ENCODE measurements at places on chromosomes 3 and 15. TPM values are rescaled to one million over a fixed set of nuclear protein-coding genes. Genes with fewer than 3 reads are reported as not detected.

The SLC25A26 gene
- 17.1 TPM for total RNA-seq

The CLN6 gene
- total RNA-seq = 80.0 TPM

The CEP152 gene
- total RNA-seq = 4.4 TPM

The TIMP4 gene
- total RNA-seq = 10.8 TPM

The BSN gene
- 0.08 TPM for total RNA-seq

The ANKRD34C gene
- total RNA-seq = not detected

The ZNF774 gene
- total RNA-seq = 1.3 TPM

The HTR3E gene
- not detected for total RNA-seq

The STRIT1 gene
- not detected for total RNA-seq

The GOLGA8J gene
- not detected for total RNA-seq

The ATP13A4 gene
- not detected for total RNA-seq

The CD80 gene
- total RNA-seq = not detected

The CCR8 gene
- not detected for total RNA-seq

The ATP13A5 gene
- total RNA-seq = not detected

The CTDSPL gene
- 10.2 TPM for total RNA-seq

The TTLL13 gene
- total RNA-seq = 0.14 TPM

The HTD2 gene
- 6.6 TPM for total RNA-seq

The TMOD2 gene
- total RNA-seq = 2.0 TPM

The TM4SF4 gene
- total RNA-seq = 40.4 TPM

The PATL2 gene
- 0.28 TPM for total RNA-seq

Measured in A549 treated with ZK216348 at 1 μM for 4 hours (cell line).